ENCODE measurements at places on chromosomes 2 and 18. TPM values are rescaled to one million over a fixed set of nuclear protein-coding genes. Genes with fewer than 3 reads are reported as not detected.

The ANKRD62 gene
- not detected for total RNA-seq

DNA sequence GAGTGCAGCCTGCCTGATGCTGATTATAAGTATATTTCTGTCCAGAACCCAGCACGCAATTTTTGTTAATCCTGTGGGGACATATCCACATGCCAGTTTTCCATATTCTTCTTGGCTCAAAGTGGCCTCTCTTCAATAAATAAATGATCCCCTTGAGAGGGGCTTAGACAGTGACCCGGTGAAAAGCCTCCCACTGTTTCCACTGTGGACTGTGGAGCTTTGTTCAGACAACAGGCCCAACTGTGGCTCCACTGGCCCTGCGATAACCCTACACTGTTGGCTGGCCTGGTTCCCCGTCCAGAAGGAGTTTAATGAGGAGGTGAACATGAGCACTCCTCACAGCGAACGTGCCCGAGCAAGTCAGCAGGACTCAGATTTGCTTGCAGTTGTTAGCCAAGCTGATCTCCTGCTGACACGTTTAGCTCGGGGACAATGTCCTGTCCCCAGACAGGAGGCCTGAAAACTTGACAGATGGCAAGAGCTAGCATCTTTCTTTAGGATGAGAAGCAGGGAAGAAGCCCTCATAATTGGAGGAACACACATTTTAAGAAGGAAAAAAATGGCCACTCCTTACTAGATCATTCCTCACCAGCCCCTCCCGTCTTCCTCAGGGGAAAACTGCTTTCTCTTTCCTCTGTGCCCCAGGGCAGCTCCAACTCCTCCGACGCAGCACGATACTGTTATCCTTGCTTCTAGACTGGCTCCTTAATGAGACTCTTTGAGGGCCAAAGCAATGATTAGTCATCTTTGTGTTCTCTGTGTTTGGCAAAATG, 20.0 kb upstream of the MTCL1 start:
- no peak for DNase-seq
- H3K27me3 ChIP-seq: no peaks in the 10 kb centered on the region
- no peaks in the 10 kb centered on the region for H3K4me1 ChIP-seq
- no peaks in the 10 kb centered on the region for H3K36me3 ChIP-seq
- no peak overlapping the region for H3K4me3 ChIP-seq

- no peaks in the 10 kb centered on the region for H3K4me1 ChIP-seq
- no peak overlapping the region for H3K27ac ChIP-seq
- DNase-seq: no peak
- H3K4me3 ChIP-seq: no peak overlapping the region
- H3K36me3 ChIP-seq: no peaks in the 10 kb centered on the region
Measured at GRCh38 chr2:144475569-144476275, 44.2 kb downstream of the ZEB2 start.

- H3K27me3 ChIP-seq: peaks cover 2% of the 10 kb centered on the region
- H3K4me1 ChIP-seq: no peaks in the 10 kb centered on the region
- H3K4me3 ChIP-seq: no peak overlapping the region
- no peaks in the 10 kb centered on the region for H3K36me3 ChIP-seq
- DNase-seq: no peak
- no peak overlapping the region for H3K27ac ChIP-seq
Measured at GRCh38 chr2:158182676-158183295, 81.1 kb downstream of the UPP2 start.

- no peak overlapping the region for H3K27ac ChIP-seq
- H3K4me1 ChIP-seq: no peaks in the 10 kb centered on the region
Measured at GRCh38 chr2:129191530-129191929, 787.9 kb upstream of the RAB6C start.

GRCh38 chr2:234949762-234950434, 1.9 kb upstream of the SH3BP4 start:
- H3K27me3 ChIP-seq: no peaks in the 10 kb centered on the region
- H3K4me3 ChIP-seq: peak overlapping the region; percentile 12
- peak overlapping the region; percentile 90 for H3K27ac ChIP-seq
- H3K4me1 ChIP-seq: peaks cover 21% of the 10 kb centered on the region
- H3K36me3 ChIP-seq: no peaks in the 10 kb centered on the region
- no peak for DNase-seq

DNA sequence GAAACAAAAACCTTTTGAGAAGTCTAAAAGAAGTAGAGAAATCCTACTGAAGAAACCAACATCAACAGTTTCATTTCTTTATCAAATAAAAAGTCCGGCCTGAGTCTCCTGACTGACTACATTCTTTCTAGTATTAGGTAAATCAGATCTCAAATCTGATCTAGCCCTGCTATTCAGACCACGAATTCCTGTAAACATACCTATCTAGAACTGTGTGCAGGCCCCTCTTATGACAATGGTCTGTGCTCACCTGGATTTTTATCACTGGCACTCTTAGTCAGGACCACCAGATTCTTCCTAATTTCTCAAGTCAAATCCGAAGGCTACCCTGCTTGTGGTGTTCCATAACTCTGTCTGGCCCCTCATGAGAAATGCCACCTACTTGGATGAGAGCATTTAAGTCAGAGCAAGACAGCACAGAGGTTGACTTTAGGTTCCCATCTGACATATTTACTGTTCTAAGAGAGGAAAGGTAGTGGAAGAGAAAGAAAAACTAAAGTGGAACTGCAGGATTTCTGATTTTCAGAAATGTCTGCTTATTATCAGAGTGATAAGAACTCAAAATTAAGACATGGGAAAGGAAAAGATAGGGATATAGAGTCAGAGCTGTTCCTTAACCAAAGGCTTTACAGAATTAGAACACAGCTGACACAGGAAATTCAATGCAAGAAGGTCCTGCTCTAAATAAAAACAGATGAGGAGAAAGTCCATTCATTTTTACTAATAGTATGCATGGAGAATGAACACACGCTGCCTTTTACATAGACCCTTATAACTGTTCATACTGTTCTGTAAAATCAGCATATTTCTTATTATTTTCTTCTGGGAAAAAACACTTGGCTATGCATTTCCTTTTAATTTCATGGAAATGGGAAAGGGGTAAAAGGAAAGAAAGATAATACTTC, 56.5 kb downstream of the SLC8A1 start:
- H3K4me3 ChIP-seq: no peak overlapping the region
- H3K27me3 ChIP-seq: no peaks in the 10 kb centered on the region
- no peaks in the 10 kb centered on the region for H3K36me3 ChIP-seq
- H3K27ac ChIP-seq: no peak overlapping the region
- no peak for DNase-seq
- H3K4me1 ChIP-seq: no peaks in the 10 kb centered on the region

DNA sequence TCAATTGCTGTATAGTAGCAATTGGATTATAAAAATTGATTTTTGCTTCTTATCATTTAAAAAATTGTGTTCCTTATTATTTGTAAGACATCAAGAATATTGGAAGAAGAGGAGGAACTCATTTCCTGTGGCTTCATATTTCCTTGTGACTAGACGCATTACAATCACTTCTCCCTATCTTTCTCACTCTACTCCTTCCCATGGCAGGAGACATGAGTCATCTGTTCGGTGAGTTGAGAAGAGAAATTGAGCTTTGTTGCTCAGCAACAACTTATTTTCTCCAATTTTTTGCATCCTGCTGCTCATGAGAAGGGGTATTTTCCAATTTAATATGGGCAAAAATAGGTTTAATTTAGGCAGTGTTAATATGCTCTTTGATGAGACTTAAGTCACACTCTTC, 1783.9 kb downstream of the SUCLG1 start:
- no peaks in the 10 kb centered on the region for H3K36me3 ChIP-seq
- H3K4me3 ChIP-seq: no peak overlapping the region
- no peak overlapping the region for H3K27ac ChIP-seq
- no peaks in the 10 kb centered on the region for H3K27me3 ChIP-seq
- no peaks in the 10 kb centered on the region for H3K4me1 ChIP-seq
- no peak for DNase-seq

DNA sequence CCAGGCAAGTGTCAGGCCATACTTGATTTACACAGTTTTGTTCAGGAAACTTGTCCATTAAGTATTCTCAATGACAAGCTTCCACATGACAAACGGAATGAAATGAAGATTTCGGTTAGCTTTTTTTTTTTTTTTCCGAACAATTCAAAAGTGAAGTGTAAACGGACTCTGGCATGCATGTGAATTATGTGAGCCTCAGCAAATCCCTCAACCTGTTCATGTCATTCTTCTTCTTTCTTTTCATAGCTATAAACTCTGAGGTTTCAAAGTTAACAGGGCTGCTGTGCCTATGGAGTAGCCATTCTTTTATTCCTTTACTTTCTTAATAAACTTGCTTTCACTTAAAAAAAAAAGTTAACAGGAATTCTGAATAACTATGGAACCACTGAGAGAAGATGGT, 110.3 kb downstream of the NOL10 start:
- peaks cover 17% of the 10 kb centered on the region for H3K36me3 ChIP-seq
- H3K27me3 ChIP-seq: no peaks in the 10 kb centered on the region
- no peak overlapping the region for H3K4me3 ChIP-seq
- H3K27ac ChIP-seq: no peak overlapping the region

All from Panc1 (cell line).